Left ventricle myocardium superior (tissue), 1 donor: ENCODE measurements at places on chromosomes 16 and 17. TPM values are rescaled to one million over a fixed set of nuclear protein-coding genes. Genes with fewer than 3 reads are reported as not detected.

Gene CES5A
- total RNA-seq = not detected

Gene SPECC1
- 10.3 TPM for total RNA-seq

Gene HS3ST3A1
- 0.57 TPM for total RNA-seq

Gene GFAP
- total RNA-seq = 4.2 TPM

Gene PERCC1
- 0.27 TPM for total RNA-seq
